ENCODE measurements at places on chromosomes 3 and 15. TPM values are rescaled to one million over a fixed set of nuclear protein-coding genes. Genes with fewer than 3 reads are reported as not detected.

SEMA3F gene
- total RNA-seq: 9.1 TPM

GRM2 gene
- 0.31 TPM for total RNA-seq

CHCHD4 gene
- 13.8 TPM for total RNA-seq

EPB42 gene
- 2.1 TPM for total RNA-seq

GOLGA8S gene
- 0.18 TPM for total RNA-seq

HIGD2B gene
- total RNA-seq: not detected

SPTSSB gene
- total RNA-seq: 0.04 TPM

SCN11A gene
- 2.0 TPM for total RNA-seq

RARB gene
- total RNA-seq: 23.2 TPM

BLM gene
- total RNA-seq: 4.7 TPM

NANOGP8 gene
- 0.27 TPM for total RNA-seq

CPNE9 gene
- 0.09 TPM for total RNA-seq

ERICH6 gene
- total RNA-seq: 0.09 TPM

HCLS1 gene
- total RNA-seq: 4.1 TPM

ADGRG7 gene
- not detected for total RNA-seq

PDZRN3 gene
- 57.1 TPM for total RNA-seq

ENTPD3 gene
- total RNA-seq: 0.44 TPM

KLF15 gene
- total RNA-seq: 1.6 TPM

IL17RB gene
- total RNA-seq: 0.93 TPM

CLDN1 gene
- 2.1 TPM for total RNA-seq

SERPINI2 gene
- 0.04 TPM for total RNA-seq

PLA1A gene
- total RNA-seq: 0.09 TPM

PLCD1 gene
- 14.0 TPM for total RNA-seq

PPCDC gene
- 8.0 TPM for total RNA-seq

ANKRD63 gene
- 0.22 TPM for total RNA-seq

ANKUB1 gene
- not detected for total RNA-seq

SRGAP3 gene
- 20.2 TPM for total RNA-seq

BTLA gene
- 0.18 TPM for total RNA-seq

PRICKLE2 gene
- 14.6 TPM for total RNA-seq

XCR1 gene
- 0.18 TPM for total RNA-seq

PLSCR5 gene
- not detected for total RNA-seq
